CD4-positive, alpha-beta T cell treated with Interleukin-6 at 100 ng/mL for 8 hours (primary cell): ENCODE measurements at places on chromosomes 2 and 18.

GRCh38 chr2:171652416-171652785, 34.9 kb upstream of the DYNC1I2 start:
- DNase-seq = no peak

GRCh38 chr2:41998186-41999127, 49.4 kb upstream of the PKDCC start:
- DNase-seq = no peak

- no peak for DNase-seq
These were observed 144.9 kb upstream of the ERBB4 start for GRCh38 chr2:212683346-212684097.

DNA sequence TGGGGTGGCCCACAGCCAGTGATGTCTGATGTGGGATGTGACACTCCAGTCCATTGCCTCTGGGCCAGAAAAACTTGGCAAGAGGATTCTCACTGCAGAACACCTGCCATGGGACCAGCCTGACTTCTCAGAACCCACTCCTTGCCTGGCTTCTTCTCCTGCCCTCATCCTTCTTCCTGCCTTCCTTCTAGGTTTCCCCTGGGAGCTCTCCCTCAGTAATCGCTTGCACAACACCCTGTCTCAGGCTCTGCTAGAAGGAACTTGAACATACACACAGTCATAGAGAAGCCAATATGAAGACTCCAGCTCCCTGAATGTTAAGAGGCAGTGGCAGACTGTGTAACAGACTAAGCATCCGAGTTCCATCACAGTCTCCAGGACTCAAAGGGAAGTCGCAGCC, 4.3 kb upstream of the COL6A3 start:
- DNase-seq = no peak

DNA sequence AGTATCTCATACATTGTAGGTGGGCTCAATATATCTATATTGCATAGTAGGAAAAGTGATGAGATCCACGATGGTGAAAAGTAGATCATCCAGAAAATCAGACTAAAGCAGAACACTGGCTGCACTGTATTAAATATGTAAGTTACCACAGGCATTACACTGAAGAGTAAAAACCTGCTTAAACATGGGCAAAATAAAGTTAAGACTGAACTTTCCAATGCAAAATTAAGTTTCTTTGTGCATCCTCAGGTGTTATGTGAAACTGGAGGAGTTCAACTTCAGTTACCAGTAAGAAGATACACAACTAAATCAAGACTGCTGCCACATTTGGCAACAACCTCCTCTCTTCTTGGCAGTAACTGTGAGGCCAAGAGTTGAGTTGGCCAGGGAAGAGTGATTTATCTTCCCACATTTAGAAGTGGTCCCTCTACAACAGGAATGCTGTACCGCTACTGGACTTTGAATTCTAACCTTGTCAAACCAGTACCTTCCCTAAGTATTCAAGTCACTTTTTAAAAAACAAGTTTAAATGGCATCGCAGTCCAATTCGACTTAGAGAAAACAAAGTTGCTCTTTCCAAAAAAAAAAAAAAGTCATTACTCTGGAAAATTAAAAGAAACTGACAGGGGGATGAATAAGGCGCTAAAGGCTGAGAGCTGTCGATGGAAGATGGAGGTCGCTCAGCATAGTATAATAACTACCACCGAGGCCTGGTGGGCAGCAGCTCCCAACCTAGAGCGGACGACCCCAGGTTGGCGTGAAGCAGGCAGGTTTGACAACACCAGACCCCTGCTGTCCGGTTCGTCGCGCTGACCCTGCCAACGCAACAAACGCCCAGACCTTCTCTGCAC, 1.1 kb downstream of the MAP4K3 start:
- no peak for DNase-seq

GRCh38 chr18:21703241-21703820, 1.2 kb downstream of the ABHD3 start:
- peak; percentile 12 for DNase-seq
